ENCODE measurements at places on chromosomes 13 and 19.

- DNase-seq: no peak
Observed at GRCh38 chr19:4693471-4694121, 23.5 kb upstream of the MYDGF start.

DNA sequence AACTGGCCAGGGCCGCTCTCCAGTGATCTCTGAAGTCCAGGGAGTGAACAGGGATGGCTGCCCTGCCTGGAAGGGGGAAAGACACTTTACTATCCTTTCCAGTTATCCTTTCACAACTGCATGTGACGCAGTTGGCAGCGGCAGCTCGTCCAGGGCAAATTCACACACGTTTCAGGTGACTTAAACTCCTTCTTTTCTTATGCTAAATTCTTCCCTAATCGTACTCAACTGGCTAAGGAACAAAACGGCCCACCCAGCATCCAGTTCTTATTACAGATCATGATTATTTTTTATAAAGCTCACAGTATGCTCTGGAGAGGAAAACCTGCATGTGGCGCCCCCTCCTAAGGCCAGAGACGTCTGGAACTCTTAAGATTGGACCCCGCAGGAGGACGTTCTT lies 767.1 kb downstream of the UQCRFS1 start:
- no peak for DNase-seq

DNA sequence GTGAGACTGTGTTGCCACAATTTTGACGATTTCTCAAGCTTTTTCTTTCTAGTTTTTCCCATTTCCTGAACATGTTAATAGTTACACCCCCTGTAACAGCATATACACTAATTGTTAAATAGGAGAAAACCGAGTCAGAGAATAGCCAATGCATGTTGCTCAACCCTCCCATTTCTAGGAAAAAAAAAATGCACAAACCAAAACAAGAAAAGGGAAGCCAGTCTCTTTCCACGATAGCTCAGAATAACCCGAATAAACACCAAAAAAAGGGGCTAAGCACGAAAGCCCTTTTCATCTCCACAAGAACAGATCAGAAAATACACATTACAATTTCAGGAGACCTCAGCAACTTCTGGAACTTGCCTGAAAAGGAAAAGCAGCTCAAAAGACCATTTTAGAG lies 16.3 kb downstream of the LATS2 start:
- DNase-seq: no peak

DNA sequence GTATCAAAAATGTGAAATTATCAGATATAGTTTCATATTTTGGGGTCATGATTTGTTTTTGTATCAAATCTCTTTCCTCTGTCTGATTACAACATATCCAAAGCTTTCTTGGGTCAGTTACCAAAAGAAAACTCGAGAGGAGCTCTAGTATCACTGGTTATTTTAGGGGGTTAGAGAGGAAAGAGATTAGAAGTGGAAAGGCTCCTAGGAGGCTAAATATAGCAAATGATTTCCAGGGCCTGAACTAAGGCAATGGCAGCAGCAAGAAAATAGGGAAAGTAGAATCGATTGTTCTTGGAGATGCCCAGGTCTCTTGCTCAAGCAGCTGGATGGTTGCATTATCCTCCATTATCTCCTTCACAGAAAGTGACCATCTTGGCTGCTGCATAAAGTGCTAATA lies 72.9 kb downstream of the NHLRC3 start:
- no peak for DNase-seq

GRCh38 chr13:96252903-96253302 lies 163.0 kb downstream of the HS6ST3 start:
- no peak for DNase-seq

DNA sequence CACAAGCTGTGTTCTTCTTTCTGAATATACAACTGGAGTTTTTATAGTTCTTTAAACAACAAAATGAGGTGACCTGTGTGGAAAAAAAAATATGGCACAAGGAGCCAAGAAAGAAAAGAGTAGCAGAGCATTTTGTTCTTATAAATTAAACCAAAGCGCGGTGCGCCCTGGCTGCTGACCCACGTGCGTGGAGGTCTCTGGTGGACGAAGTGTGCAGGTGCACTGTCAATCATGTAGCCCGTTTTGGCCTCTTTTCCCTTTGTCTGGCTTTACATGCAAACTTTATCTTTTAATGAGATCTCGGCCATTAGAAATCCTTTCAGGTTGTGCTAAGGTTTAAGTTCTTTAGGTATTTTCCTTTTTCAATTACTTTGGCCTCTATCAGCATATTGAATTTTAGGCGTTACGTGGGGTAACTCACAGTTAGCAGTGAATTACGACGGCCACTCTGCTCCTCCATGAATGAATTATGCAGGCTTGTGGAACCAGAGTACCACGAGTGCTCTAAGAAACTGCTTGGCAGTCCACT lies 443.9 kb upstream of the SLC10A2 start:
- no peak for DNase-seq

DNA sequence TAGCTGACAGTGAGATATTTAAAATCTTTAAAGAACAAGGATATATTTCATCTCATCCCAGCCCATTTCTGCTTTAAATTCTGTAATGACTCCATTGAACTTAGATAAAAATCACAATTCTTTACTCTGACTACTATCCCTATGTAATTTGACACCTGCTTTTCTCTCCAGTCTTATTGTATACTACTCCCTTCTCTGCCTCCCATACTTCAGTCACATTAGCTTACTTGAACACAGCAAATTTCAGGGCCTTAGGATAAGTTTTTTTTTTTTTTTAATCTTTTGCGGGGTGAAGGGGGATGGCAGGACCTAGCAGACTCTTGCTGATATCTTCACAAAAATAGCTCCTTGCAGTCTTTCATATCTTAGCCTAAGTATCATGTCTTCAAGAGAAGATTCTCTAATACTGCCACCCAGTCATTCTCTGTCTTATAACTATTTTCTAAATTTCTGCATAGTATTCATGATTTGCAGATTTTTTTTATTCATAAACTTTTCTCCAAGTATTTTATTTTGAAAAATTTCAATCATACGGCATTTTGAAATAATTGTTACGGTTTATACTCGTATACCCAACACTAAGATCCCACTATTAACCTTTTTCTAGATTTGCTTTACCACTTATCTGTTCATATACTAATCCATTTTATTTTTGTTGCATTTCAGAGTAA lies 151.4 kb downstream of the PCCA start:
- no peak for DNase-seq
